ENCODE measurements at places on chromosomes 11 and 22. TPM values are rescaled to one million over a fixed set of nuclear protein-coding genes. Genes with fewer than 3 reads are reported as not detected.

SLC22A6 gene
- not detected for total RNA-seq

EFCAB6 gene
- total RNA-seq: 0.88 TPM

SYCE3 gene
- total RNA-seq: not detected

CDON gene
- 8.9 TPM for total RNA-seq

BCO2 gene
- total RNA-seq: 0.10 TPM

HTR3A gene
- total RNA-seq: not detected

CALCA gene
- total RNA-seq: not detected

SMC1B gene
- total RNA-seq: not detected

SCUBE2 gene
- not detected for total RNA-seq

FADS3 gene
- 190 TPM for total RNA-seq

DNA sequence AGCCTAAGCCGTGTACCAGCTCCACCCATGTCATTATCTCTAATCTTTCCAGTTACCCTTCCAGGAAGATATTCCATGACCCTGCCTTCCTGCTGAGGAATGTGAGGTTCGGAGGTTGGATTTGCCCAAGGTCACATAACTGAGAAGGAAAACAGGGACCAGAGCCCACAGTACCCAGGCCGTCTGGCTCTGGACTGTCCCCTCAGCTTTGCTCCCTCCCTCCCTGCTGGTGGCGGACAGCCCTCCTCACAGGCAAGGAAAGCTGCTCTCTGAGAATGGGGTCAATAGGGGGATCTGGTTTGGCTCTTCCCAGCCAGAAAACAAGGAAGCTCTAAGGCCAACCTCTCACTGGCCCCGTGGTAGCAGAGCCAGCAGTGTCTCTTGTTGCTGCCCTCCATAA, 63.3 kb downstream of the SYN3 start:
- DNase-seq: no peak

- peak; percentile 82 for DNase-seq
These were observed 26.4 kb downstream of the LRFN4 start for GRCh38 chr11:66883016-66883965.

DNA sequence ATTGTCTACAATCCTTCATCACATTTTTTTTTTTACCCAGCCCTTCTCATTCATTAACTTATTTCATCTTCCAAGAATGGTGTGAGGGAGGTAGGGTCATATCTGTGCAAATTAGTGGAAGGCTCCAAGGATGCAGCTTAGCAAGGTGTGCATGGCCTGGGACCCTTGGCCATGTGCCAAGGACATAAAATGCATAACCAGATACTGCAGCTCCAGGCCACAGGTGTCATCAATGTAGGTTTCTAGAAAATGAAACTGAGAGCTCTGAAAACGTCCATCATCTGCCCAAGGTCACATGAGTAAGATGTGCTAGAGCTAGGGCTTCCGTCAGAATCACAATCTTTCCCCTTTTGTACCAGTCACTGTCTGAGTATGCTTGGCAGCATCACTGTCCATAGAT, 29.8 kb downstream of the ANKK1 start:
- no peak for DNase-seq

DNA sequence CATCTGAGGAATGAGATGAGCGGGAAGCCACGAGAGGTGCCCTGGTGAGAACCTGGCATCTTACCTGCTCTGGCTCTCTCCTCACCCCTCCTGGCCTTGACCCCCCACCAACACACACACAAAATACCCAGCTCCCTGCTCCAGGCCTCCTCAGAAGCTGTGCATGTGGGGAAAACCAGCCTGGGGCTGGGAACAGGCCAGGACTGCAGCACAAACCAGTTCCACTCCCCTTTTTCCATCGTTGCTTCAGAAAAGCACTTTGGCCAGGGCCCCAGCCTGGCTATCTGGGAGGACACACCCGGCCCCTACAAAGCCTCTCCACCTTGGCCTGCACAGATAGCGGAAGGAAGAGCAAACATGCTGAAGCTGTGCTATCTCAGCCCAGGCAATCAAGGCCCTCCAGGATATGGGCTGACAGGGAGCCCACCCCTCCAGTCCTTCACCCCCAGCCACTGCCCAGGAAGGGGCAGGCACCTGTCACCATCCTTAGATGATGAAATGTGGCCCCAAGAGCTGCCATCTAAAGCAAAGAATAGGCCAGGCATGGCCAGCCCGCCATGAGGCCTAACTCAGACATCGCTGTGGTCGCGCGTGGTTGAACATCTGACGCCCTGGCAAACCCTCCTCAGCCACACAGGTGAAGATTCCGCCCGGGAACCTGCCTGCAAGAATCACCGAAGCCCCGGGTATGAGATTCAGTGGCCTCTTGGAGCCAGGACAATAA, 35.4 kb downstream of the PISD start:
- no peak for DNase-seq

- DNase-seq: peak; percentile 87
These were observed 14.3 kb downstream of the ATP5MG start for GRCh38 chr11:118415739-118416068.

GRCh38 chr22:39514373-39514973, 5.9 kb upstream of the ATF4 start:
- DNase-seq: no peak

DNA sequence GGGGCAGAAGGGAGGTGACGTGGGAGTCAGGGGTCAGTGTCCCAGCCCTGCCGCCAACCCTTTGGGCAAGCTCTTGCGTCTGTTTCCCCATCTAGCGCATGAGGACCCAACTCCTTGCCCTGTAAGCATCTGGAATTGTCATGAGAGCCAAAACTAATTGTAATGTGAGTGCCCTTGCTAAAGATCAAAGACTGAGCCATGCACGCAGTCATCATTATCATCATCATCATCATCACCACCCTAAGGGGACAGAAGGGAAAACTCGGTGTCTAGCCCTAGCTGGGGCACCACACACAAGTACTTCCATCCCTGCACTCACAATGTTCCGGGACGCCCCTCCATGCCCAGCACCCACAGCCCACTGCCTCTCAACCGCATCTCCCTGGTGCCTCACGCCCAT, 2.5 kb downstream of the LIF start:
- DNase-seq: no peak

- DNase-seq: no peak
These were observed 83.9 kb upstream of the USP47 start for GRCh38 chr11:11757909-11758308.

GRCh38 chr11:83371489-83371888, 85.3 kb upstream of the CCDC90B start:
- DNase-seq: no peak

- DNase-seq: peak; percentile 66
These were observed 34.4 kb upstream of the SUSD2 start for GRCh38 chr22:24146791-24147353.

GRCh38 chr22:31692186-31692886, 30.3 kb upstream of the PISD start:
- DNase-seq: peak; percentile 11

DNA sequence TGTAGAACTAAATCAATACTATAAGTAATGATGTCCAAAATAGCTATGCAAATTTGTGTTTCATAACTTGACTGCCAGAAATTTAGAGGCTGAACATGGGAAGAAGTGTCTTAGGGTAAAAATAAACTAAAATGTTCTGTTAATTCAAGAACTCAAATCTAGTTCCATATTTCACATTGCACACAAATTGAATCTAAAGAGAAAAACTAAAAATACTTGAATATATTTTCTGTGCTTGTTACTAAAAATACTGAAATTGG, 43.5 kb downstream of the FANCF start:
- no peak for DNase-seq

DNA sequence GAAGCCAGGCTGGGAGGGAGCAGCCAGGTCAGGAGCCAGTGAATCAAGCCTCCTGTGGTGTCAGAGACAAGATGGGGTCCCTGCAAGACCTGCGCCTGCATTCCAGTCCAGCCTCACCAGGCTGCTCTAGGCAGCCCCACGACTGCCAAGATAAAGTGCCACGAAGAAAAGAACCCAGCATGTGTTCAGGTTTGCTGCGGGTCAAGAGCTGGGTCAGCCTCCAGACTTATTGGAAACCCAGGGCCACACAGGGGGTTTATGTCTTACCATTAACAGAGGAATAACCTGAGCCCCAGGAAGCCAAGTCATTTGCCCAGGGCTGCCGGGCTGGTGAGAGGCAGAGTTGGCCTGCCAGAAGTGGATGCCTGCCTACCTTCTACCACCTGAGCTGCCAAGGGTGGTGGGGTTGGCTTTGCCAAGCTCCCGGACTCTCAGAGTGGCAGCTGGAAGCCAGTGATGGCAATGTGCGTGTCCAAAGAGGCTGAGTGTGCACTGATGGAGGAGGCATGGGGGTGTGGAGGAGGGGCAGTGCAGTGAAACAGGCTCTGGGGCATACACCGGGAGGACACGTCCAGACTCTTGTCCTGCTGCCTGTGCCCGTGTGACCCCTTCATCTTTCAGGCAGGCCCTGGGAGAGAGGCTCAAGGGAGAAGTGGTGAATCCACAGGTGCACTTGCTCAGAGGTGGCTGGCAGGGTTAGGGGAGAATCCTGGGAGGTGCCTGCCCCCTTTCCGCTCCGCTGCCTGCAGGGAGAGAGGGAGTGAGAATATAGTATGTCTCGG, 1.7 kb downstream of the RASD2 start:
- no peak for DNase-seq

DNA sequence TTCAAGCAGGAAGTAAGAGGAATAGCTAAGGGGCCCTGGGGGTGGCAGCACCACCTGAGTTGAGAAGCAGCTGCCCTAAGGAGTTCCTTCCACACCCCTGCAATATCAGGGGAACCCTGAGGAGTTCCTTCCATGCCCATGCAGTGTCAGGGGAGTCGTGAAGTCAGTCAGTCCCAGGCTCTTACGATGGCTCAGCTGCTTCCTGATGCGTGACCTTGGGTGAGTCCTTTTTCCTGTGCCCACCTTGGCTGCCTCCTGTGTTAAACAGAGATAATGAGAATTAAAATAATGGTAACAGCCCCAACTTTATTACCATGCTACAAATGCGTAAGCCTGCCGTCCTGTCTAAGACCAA, 181.1 kb downstream of the MIAT start:
- DNase-seq: no peak

GRCh38 chr11:133621611-133622010, 89.3 kb upstream of the OPCML start:
- DNase-seq: no peak

DNA sequence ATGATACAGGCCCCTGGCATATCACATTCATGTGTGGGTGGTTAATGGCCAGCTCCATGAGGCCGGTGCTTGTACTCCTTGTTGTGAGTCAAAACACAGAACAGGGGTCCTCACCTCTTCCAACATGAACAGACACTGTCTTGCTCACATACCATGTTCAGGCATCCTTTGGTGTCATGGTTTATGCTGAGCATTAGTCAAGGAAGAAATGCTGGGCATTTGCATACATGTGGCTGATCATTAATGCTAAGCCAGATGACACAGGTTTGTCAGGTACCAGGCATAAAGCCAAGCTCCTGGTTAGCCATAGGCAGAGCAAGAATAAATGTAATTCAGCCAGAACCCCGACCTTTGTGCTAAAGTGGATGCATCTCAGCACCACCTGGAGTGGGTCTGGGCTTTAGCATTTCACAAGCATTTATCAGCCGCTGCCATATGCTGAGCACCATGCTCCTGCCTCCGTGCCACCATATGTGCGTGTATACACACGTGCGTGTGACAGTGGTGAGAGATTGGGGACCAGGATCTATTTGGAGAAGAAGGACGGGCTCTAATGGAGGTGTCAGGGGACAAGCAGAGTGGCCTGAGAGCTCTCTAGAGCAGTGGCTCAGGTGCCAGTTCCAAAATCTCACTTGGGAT, 55.0 kb downstream of the MICAL2 start:
- no peak for DNase-seq

Data from A172 (cell line).